ENCODE measurements at places on chromosomes 2 and 18.

- DNase-seq: peak; percentile 75
These were observed 205 bp downstream of the TET3 start for GRCh38 chr2:73984922-73985307.

DNA sequence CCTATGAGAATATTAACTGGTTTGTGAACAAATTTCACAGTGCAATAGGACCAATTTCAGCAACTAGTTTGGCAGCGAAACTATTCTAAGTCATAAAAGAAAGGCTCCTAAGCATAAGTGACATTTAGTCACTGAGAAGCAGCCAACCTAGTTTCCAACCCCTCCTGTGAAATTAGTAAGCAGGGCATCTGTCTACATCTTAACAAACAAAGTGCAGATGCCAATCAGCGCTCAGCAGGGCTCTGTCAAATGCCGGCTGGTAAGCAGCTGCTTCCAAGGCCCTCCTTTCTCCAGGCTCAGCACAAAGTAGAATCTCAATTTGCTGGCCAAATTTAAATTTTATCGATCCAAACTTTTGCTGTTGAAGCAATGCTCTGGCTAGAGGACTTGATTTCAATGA lies 124.7 kb downstream of the ICOS start:
- no peak for DNase-seq

GRCh38 chr2:145682546-145683157 lies 1162.7 kb upstream of the ZEB2 start:
- no peak for DNase-seq

DNA sequence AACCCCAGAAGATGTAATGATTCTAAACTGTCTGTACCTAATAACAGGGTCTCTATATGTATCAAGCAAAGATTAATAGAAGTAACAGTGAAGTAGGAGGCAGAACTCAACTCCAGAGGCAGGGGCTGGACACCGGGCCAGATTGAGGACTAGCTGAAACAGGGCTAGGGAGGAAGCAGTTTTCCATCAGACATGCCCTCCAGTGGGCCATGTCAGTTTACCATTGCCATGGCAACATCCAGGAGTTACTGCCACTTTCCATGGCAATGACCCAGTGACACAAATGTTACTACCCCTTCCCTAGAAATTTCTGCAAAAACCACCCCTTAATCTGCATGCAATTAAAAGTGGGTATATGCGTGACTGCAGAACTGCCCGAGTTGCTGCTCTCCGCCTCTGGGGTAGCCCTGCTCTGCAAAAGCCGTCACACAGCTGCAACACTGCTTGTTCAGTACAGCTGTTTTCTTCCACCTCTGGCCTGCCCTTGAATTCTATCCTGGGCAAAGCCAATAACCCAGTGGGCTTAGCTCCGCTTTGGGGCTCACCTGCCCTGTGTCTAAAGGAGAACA lies 58.7 kb downstream of the TMEM18 start:
- no peak for DNase-seq

DNA sequence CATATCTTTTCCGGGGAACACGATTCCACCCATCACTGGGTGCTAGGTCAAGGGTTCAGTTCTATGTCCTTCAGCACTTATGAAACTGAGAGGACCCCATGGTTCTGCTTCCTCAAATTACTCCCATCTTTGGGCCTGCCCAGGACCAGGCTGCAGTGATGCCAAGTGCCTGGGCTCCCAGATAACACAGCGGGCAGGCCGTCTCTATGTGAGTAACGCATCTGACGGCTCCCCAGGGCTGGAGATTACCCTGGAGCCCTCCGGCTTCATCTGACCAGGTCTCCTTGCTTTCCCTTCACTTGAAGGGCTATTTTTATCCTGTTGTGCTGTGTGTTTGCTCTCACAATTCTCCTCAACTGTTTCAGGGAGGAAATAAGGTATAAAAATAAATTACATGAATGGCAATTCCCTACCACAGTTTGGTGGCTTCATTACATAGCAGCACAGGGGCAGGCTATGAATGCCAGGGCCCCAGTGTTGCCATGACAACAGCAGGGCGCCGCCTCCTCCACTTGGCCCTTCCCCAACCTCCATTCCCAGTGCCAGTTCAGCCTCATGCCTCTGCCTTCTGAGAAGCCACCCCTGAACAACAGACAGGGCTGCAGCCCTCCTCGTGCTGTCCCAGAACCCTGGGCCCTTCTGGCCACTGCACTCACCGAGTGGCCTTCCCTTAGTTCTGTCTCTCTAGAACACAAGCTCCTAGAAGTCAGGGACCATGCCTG lies 25.4 kb upstream of the TMEM131 start:
- no peak for DNase-seq

DNA sequence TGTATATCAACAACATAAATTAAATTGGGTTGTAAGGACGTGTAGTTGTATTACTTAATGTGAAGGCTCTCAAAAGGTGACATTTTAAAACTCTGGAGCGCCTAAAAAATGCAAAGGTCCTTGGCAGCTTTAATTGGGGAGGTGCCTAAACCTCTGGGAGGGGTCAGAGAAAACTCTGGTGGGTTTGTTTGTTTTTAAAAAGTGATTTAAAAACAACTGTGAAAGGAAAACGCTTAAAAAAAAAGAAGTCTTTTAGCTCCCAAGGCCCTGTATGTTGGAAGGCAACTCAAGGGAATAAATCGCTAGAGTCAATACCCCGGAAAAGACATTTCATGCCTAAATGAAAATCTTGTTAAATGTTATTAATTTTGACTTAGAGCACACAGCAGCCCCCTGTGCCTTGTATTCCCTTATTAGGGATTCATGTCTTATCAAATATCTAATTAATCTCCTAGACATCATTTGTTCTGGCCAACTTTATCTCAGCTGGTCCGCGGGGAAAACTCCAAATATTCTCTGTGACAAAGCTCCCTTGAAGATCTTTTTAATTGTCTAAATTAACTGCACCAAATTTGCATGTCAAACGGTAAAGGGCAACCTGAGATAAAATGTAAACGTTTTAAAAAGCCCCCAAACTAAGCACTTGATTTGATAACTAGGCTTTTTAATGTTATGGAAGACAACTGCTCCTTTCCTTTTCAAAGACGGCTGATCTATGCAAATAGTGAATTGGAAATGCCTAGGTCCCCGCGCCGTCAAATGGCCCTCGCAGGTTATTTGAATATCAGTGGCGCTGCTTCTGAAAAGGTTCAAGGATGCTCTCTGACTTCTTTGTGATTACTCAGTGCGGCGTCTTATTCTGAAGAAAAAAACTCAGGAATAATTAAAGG lies 4.2 kb downstream of the SP9 start:
- DNase-seq: no peak

DNA sequence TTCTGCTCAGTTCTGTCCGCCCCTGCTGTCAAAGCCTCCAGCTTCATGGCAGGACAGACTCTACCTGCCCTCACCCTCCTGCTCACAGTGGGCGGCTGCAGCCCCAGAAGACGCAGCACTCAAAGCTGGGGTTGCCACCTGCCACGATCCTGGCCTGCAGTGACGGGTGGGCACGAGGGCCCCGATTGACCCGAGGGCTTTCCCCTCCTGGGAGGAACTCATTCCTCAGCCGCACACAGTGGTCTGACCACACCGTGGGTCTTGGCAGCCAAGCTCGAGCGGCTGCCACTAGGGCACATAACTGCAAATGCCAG lies 47.1 kb downstream of the HS6ST1 start:
- no peak for DNase-seq

All from central memory CD4-positive, alpha-beta T cell (primary cell).